ENCODE measurements at places on chromosomes 12 and 14.

GRCh38 chr14:22646570-22647254 lies 2.6 kb upstream of the OR6J1 start:
- no peak for DNase-seq

DNA sequence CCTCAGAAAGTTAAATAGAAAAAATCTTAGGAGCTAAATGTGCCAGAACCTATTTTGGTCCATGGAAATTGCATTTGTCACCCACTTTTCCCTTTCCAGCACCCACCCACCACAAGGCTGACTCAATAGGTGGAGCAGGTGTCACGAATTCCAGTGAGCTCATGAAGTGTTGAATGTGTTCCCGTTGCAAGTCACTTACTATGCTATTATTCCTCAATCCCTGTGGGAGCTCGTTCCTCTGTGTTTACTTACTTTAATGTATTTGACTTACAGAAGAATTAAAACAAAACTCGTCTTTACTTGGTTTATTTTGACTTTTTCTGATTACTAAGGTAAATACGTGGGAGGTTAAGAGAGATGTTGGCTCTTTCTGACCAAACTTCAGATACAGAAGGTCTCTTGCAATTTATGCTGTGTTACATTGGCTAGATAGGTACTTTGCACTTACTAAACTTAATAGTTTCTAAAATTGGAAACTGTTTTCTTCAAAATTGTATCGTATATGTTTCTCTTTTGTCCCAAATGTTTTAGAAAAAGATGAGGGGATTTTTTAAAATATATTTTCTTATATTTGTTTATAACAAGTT lies 269.4 kb upstream of the NOVA1 start:
- DNase-seq: no peak

DNA sequence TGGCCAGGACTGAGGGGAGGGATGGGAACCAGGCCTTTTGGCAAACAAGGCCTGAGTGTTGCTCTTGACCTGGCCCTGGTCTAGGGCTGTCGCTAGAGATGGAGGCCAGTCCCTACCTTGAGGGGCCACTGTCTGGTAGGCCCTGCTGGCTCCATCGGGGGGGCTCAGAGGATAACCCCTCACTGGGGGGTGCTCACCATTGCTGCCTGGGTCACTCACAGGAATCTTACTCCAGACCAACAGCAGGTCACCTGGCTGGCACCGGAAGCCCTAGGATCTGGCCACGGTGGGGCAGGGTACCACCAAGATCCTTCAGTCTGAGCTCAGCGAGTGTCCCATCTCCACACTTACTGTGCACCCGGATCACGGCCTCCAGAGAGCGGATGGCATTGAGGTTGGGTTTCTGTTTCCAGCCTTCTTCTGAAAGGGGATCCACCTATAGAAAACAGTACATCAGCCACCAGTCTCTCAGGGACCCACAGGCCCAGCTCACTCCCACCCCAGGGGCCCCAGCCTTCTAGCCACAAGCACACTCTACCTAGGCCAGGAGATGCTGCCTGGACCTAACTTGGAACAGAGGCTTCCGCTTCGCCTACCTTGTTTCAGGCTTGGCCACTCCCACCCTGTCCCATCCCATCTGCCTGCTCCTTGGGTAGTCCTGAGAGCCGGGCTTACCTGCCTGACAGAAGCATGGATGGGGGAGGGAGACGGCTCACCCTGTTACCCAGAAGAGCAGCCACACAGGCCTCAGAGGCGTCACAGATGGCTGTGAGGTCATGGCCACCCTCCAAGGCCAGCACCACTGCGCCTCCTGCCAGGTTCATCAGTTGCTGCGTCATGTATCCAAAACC lies 12.2 kb downstream of the SLC48A1 start:
- DNase-seq: no peak

- no peak for DNase-seq
Observed at GRCh38 chr14:102872020-102872419, 50.4 kb upstream of the AMN start.

DNA sequence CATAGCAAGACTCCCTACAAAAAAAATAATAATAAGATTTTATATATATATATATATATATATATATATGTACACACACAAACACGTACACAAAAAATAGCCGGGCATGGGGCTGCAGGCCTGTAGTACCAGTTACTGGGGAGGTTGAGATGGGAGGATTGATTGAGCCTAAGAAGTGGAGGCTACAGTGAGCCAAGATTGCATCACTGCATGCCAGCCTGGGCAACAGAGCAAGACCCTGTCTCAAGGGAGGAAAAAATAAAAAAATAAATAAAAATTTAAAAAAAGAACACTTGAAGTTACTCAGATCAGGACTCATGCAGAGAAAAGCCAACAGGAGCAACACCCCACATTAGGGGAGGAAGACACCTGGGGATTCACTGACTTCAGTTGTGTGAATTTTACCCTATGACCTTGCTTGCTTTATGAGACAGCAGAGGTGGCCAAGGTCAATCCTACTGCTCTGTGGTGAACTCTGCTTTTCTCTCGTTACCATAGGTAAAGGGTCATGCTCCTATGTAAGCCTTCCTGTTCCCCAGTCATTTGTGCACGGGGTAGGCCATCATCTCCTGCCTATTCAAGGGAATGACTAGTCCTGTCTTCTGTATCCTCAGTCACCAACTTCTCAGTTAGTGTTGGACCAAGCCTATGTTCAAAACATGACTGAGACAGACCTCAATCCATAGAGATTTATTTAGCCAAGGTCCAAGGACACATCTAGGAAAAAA lies 1119.8 kb upstream of the TMEM132C start:
- no peak for DNase-seq

GRCh38 chr12:39835517-39836489 lies 216.2 kb upstream of the ABCD2 start:
- DNase-seq: no peak
